ENCODE measurements at places on chromosomes 1 and 21.

GRCh38 chr1:101314244-101314643 is 77.4 kb downstream of the S1PR1 start:
- DNase-seq = no peak

- no peak for DNase-seq
Observed at GRCh38 chr1:17632541-17633184, 93.2 kb downstream of the ARHGEF10L start.

DNA sequence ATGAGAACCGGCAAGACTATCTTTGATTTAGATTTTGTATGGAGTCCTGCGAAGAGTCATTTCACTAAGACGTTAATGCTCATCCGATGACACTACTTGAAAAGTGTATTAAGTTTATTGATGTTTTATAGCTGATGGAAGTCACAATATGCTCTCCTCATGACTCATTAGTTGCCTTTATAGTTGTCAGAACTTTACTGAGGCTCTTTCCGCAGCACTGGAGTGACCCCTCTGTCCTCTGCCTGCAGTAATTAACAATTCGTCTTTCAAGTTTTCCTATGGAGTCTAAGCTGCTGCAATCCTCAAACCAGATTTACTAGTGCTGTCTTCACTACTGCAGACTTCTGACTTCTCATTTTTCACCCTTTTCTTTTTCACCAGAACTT is 853 bp downstream of the USP16 start:
- DNase-seq = no peak

DNA sequence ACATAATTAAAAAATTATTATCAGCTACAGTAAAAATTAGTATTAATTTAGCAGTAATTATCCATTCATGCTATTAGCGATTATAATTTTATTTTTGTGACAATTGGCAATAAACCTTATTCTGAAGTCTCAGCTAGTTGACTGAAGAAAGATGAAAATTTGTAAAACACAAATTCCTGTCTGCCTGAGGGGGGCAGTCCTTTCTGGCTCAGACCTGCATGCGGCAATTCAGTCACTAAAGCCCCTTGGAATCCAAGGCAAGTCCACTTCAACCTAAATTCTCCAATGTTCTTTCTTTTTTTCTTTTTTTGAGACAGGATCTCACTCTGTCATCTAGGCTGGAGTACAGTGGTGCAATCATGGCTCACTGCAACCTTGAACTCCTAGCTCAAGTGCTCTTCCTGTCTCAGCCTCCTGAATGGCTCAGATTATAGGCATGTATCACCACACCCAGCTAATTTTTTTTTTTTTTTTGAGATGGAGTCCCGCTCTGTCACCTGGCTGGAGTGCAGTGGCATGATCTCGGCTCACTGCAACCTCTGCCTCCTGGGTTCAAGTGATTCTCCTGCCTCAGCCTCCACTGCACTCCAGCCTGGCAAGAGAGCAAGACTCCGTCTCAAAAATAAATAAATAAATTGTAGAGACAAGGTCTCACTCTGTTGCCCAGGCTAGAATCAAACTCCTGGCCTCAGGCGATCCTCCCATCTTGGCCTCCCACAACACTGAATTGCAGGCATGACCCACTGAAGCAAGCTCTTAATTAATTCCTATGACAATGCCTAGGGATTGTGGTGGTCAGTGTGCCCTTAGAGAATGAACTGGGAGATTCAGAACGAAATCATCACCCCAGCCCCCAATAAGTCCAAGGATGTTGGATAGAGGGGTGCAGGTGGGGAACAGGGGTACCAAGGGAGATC is 24.2 kb upstream of the ITPKB start:
- no peak for DNase-seq

GRCh38 chr1:230067419-230067870 is 407 bp downstream of the GALNT2 start:
- DNase-seq = no peak

- no peak for DNase-seq
Observed at GRCh38 chr1:10773376-10773775, 23.1 kb downstream of the CASZ1 start.

DNA sequence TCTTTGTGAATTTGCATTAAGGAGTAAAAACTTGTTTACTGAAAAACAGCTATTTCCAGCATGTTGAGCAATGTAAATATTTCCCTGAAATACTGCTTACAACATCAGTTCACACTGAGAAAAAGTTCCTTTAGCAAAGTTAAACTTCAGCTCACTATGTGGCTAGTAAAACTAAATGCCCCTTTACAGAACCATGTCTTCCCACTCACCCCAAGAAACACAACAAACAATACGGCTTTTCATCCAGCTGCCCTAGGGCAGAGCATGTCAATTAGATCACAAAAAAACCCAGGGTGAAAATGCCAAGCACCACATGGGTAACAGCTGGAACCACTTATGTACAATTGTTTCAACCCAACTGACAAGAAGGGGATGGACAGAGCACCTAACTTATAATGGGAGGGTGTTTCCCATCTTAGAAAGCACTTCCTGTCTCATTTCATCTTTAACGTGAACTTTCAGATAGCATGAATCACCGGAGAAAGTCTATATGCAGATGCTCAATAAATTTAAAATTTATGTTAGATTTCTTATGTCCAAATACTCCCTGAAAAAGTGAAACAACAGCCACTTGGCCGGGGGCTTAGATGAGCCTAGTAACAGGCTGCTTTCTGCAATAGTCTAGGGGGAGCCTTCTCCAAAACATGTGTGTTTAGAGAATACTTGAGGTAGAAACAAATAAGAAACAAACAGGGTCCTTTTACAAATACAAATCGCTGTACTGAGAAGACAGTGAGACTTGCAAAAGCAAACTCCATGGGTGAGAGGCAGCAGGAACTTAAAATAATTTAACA is 6.6 kb downstream of the NID1 start:
- DNase-seq = peak; percentile 29

GRCh38 chr21:46051821-46052675 is 45.9 kb upstream of the COL6A2 start:
- no peak for DNase-seq
